ENCODE measurements at places on chromosomes 4 and X.

- DNase-seq = no peak
These were observed 1.4 kb downstream of the SPON2 start for GRCh38 chr4:1170976-1171310.

GRCh38 chr4:94715726-94716125 is 42.0 kb upstream of the BMPR1B start:
- no peak for DNase-seq

DNA sequence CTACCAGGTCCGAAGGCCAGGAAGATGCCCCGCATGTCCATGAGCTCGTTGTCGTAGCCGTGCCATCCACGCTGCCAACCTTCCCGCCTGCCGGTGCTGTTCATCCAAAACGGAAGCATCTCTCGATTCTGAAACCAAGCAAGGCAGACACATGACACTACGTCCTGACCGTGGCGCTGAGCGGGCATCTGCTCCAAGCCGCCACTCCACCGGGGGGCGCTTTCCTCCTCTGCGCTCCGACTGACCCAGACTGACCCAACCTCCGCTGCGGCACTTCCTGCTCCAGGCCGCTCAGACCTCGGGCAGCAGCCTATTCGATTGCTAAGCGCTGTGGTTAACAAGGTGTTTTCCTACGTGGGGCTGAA is 120.5 kb downstream of the ENPP6 start:
- peak; percentile 48 for DNase-seq

GRCh38 chr4:1703867-1704266 is 8.3 kb downstream of the SLBP start:
- DNase-seq = no peak

Measured in GM10248 (cell line).